Naive thymus-derived CD8-positive, alpha-beta T cell (primary cell): ENCODE measurements at places on chromosomes 3 and 15. TPM values are rescaled to one million over a fixed set of nuclear protein-coding genes. Genes with fewer than 3 reads are reported as not detected.

DNA sequence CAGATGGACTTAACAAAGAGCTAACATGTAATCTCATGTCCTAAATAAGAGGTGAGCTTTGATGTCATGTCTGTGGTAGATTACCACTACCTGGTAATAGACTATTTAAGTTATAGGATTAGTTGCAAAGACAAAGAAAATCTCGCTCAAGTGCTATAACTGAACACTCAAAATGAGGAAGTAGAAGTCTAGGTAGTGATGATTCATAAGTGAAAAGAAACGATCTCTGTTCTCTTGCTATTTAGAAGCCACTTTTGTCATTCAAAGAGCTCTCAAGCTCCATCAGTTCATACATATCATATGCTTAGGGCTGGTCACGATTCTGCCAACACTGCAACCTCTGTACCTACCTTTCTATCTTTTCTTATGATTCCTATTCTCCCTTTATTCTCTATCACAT, 110.9 kb downstream of the EDEM1 start:
- no peak for DNase-seq

- DNase-seq, result no peak
Measured at GRCh38 chr3:169665264-169666075, 2.0 kb upstream of the MECOM start.

DNA sequence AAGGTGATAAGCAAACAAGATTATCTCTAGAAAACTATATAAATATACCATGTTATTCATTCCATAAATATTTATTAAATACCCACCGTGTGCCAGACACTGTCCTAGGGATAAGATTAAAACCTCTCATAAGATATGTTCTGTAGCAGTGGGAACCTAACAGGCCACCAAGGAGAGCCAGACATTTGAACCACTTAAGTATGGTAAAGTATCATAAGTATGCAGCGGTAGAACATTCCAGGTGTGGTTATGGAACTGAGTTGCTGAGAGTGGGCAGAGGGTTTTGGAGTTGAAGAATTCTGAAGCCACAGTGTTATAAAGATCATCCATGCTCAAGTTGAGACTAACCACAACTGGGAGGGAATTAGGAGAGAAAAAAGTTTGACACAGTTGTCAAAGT, 14.7 kb downstream of the FILIP1L start:
- no peak for DNase-seq

DNA sequence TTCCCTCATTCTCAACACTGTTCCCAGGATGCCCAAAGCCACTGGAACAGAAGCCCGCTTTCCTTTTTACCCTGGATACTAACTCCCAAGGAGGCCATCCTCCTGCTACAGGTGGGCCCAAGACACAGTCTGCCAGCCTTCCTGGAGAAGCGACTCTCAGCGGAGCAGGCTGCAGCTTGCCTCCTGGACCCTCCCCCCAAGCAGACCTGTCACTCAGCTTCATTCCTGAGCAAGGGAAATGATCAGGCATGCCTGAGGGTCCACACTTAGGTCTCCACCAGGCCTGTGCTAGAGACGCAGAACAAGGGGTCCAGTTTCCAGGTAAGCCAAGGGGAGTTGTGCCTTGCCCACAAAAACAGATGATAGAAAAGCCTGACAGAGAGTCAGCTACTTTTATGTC, 62.8 kb downstream of the SLCO2A1 start:
- no peak for DNase-seq

GRCh38 chr3:29610781-29611180, 329.9 kb downstream of the RBMS3 start:
- no peak for DNase-seq

GRCh38 chr3:127394031-127394430, 106.2 kb upstream of the PRR20G start:
- no peak for DNase-seq

DNA sequence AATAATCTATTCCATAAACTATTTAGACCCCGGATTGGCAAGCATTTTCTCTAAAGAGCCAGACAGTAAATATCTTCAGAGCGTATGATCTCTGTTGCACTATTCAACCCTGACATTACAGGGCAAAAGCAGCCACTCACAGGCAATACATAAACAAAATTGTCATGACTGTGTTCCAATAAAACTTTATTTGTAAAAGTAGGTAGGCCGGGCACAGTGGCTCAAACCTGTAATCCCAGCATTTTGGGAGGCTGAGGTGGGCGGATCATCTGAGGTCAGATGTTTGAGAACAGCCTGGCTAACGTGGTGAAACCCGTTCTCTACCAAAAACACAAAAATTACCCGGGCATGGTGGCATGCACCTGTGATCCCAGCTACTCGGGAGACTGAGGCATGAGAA, 66.5 kb downstream of the ADAMTS9 start:
- no peak for DNase-seq

GRCh38 chr3:25907081-25907480, 117.2 kb downstream of the OXSM start:
- DNase-seq, result no peak

DNA sequence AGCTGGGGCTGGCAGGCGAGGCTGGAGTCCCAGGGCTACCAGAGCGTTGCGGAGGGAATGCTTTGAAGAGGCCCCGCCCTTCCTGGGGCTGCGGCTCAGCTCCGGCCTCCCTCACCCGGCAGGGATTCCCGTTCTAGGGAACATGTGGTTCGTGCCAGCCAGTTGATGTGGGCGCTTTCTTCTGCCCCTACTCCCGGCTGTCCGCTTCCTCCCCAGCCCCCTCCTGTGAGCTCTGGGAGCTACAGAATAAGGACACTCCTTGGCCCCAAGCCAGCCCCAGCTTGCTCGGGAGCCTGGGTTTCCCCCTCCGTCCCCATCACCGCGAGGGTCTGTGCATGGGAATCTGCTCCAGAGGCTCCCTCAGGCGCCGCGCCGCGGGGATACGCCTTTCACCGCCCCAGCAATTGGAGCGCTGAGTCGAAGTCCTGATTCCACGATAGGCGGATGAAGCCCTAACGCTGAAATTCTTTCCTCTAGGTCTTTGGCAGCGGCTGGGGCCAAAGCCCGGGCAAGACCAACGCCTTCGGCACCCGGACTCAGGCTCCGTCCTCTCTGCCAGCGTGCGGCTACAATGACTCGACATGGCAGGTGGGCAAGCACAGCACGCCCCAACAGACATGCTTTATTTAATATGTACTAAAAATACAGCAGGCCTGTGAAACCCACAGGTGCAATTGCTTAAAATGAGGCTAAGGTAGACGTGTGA, 69.5 kb downstream of the KLF15 start:
- DNase-seq, result no peak

- no peak for DNase-seq
Measured at GRCh38 chr3:155488671-155489070, 195.2 kb upstream of the STRIT1 start.

GRCh38 chr3:90134090-90134489, 1026.7 kb downstream of the EPHA3 start:
- no peak for DNase-seq

- no peak for DNase-seq
Measured at GRCh38 chr15:71925145-71925544, 114.8 kb downstream of the NR2E3 start.

GRCh38 chr3:156341831-156342416, 213.0 kb downstream of the SSR3 start:
- no peak for DNase-seq

- peak; percentile 27 for DNase-seq
Measured at GRCh38 chr15:89419370-89419984, 76.9 kb downstream of the RHCG start.

DNA sequence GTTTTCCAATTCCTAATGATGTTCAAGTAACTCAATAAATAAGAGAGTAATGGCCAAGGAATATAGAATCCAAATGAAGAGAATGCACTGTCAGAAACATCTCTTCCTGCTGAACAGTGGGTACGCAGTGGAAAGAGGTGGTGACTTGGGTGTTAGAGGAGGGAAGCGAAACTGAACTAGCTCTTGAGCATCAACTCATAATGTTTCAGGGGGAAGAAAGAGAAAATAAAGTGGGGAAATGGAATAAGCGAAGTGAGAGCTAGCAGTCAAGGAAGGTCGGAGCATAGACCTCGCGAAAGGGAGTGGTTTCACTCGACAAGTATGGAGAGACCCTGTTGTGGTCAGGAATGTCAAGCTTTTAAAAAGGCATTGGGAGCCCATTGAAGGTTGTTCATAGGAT, 309.5 kb downstream of the GAP43 start:
- DNase-seq, result no peak

DNA sequence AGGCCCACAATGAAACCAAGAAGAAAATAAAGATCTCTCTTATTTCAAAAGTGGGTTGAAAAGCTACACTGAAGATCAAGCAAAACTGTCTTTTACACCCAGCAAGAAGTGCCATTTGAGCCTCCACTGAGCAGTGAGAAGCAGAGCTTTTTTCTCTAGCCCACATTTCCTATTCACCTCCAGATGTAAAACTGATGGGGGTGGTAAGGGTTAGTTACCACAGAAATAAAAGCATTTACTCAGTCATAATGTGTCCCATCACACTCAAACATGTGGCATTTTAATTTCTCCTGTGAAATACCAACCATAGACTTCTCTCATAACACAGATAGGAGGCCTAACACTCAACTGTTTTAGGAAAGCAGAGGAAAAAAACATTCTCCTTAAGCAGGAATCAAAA, 21.0 kb downstream of the IFT57 start:
- DNase-seq, result no peak

GRCh38 chr3:14216257-14217048, 37.8 kb downstream of the LSM3 start:
- peak; percentile 72 for DNase-seq

- DNase-seq, result no peak
Measured at GRCh38 chr15:73389539-73389938, 20.8 kb upstream of the HCN4 start.

- DNase-seq, result no peak
Measured at GRCh38 chr3:99646107-99646435, 7.7 kb downstream of the COL8A1 start.

DNA sequence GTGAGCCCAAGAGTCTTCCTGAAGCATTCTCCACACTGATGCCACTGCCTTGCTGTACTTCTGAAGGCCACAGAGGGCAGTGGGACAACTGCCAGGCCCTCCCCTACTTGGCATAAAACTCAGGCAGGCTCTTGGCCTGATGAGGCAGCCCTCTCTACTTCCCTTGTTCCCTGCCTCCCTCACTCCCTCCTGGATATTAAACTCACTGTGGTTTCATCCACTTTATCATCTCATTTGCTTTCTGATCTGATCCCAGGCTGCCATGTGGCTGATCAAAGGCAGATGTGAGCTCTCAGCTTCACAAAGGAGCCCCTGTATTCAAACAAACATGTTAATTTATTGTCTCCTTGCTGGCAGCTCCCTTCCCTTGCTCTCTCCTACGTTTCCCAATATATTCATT, 533.5 kb downstream of the IGSF11 start:
- DNase-seq, result no peak

GRCh38 chr15:61509327-61509840, 280.3 kb upstream of the RORA start:
- DNase-seq, result no peak

GRCh38 chr3:33544126-33544525, 103.9 kb upstream of the UBP1 start:
- no peak for DNase-seq

DNA sequence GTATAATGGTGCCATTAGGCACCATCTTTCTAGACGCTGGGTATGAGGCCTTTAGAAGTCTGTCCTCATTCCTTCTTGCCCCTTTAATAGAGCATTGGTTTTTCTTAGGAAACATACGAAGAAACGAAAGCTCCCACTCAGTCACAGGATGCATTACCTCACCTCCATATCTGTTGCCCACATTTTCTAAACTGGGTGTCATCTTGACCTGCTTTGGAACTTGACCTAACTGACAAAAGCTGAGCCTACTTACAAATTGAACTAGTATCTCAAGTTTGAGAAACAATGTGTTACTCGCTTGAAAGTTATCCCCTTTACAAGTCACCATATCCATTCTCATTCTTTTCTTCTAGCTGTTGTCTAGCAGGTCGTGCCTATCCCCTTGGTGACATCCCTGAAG, 102.7 kb downstream of the VPS8 start:
- no peak for DNase-seq

DNA sequence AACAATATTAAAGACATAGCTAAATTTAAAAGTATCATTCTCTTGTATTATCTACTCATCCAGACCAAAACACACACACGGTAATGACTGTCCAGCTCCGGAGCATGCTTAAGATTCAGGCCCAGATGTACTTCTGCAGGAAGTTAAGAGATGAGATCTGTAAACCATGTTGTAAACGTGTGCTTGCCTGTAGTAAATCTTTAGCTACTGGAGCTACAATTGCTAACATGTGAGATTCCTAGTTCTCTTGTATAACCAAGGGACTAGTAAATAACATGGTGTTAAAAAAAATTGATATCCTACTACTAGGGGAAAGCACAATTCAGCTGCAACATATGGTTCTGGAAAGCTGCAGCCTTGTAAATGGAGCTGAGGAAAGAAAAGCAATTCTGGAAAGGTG, 651.7 kb upstream of the CCDC54 start:
- no peak for DNase-seq

- no peak for DNase-seq
Measured at GRCh38 chr3:89067736-89068135, 39.7 kb upstream of the EPHA3 start.

GRCh38 chr15:95734422-95735316, 595.8 kb upstream of the NR2F2 start:
- no peak for DNase-seq

DNA sequence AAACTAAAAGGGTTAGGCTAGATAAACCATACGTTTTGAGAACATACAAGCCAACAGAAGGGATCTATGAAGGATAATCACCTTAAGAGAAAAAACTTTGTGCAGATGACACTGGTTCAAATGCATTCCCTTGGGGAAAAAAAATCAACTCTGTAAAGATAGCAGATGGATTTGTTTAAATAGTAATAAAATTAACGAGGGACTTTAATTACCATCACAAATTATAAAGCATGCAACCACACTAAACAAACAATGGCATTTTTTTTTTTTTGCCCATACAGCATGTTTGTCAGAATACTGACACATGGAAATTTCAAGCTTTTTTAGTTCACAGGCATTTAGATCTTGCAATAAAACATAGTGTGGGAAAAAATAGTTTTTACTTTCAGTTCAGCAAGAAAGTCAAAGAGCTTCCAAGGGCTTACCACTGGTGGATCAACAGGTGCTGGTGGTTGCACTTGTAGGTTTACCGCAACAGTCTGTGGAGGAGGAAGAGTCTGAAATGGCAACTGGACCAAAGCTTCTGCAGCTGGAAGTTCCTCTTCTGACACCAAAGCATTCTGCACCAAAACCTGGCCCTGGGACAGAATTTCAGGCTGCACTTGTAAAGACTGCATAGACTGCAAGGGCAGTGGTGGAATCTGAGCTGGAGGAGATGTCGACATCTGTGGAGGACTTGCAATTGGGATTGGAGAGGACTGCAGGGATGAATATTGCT, 53.1 kb downstream of the PHC3 start:
- peak; percentile 22 for DNase-seq

- no peak for DNase-seq
Measured at GRCh38 chr3:114585687-114586086, 291.9 kb downstream of the TIGIT start.

GRCh38 chr3:10816019-10816862, at the start of gene SLC6A11:
SLC6A11 (plus strand) TSS chr3:10816228; CDS start chr3:10816266, 38 bp downstream.
- DNase-seq, result no peak

GOLGA6A gene
- total RNA-seq, result 0.39 TPM

ISLR2 gene
- not detected for total RNA-seq

KIF15 gene
- 0.57 TPM for total RNA-seq

FANCD2OS gene
- total RNA-seq, result not detected

GADL1 gene
- not detected for total RNA-seq

TRPM1 gene
- total RNA-seq, result not detected

DET1 gene
- 9.4 TPM for total RNA-seq

PRRT3 gene
- 6.3 TPM for total RNA-seq

RUVBL1 gene
- total RNA-seq, result 26.2 TPM

CP gene
- total RNA-seq, result not detected

HIGD2B gene
- total RNA-seq, result not detected

CCDC13 gene
- total RNA-seq, result 0.88 TPM

SLC28A1 gene
- not detected for total RNA-seq

GLDN gene
- total RNA-seq, result not detected

ALDH1L1 gene
- not detected for total RNA-seq

PIGZ gene
- total RNA-seq, result 0.19 TPM
